ENCODE measurements at places on chromosomes 2 and 18. TPM values are rescaled to one million over a fixed set of nuclear protein-coding genes. Genes with fewer than 3 reads are reported as not detected.

DNA sequence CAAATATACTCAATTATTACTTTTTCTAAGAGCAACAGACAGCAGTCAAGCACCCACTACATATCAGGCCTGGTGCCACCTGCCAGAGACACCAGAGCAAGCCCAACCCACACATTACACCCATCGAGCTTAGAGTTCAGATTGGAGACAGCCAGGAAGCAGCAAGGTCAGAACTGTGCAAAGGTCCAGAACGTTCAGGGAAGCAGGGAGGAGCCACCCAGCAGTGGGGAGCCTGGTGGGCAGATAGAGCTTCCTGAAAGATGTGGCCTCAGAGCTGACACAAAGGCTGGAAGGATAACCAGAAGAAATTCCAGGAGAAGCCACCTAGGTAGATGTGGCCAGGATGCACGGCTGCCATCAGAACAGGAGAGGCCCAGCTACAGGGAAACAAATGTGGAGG, 440.5 kb upstream of the ID2 start:
- DNase-seq = no peak
- H3K27ac ChIP-seq = no peak overlapping the region
- H3K4me1 ChIP-seq = peaks cover 10% of the 10 kb centered on the region
- no peaks in the 10 kb centered on the region for H3K27me3 ChIP-seq
- peaks cover 2% of the 10 kb centered on the region for H3K36me3 ChIP-seq
- no peak overlapping the region for H3K4me3 ChIP-seq

DNA sequence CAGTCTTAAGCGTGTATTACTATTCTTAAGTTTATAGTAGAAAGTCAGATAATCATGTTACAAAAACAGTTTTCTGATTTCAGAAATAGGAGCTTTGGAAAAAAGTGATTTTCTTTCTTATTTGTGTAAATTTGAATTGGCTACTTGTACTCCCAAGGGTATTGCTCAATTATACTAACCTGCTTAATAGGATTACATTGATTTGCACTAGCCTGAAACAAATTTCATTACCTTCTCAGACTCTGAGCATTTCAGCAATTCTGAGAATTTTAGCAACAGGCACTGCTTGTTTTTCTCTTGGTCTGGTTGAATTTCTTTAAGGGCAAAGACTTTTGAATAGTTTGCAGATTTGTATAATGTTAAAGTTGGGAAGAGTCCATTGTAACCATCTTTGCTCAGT, 87.2 kb upstream of the NXPH2 start:
- H3K36me3 ChIP-seq = no peaks in the 10 kb centered on the region
- DNase-seq = no peak
- no peaks in the 10 kb centered on the region for H3K27me3 ChIP-seq
- no peaks in the 10 kb centered on the region for H3K4me1 ChIP-seq
- H3K4me3 ChIP-seq = no peak overlapping the region

- no peak overlapping the region for H3K27ac ChIP-seq
- H3K36me3 ChIP-seq = no peaks in the 10 kb centered on the region
- H3K4me3 ChIP-seq = no peak overlapping the region
- H3K27me3 ChIP-seq = peaks cover 26% of the 10 kb centered on the region
- H3K4me1 ChIP-seq = peaks cover 22% of the 10 kb centered on the region
These were observed 1.1 kb downstream of the EVA1A start for GRCh38 chr2:75559680-75560021.

Gene LDLRAD4
- 36.3 TPM for total RNA-seq

Gene IL1B
- total RNA-seq = 110 TPM
